H7 (cell line): ENCODE measurements at places on chromosomes 3 and 15. TPM values are rescaled to one million over a fixed set of nuclear protein-coding genes. Genes with fewer than 3 reads are reported as not detected.

ILDR1 gene
- total RNA-seq: 1.00 and 1.1 TPM in 2 replicates

HRH1 gene
- not detected in 2 replicates for total RNA-seq

EPHB3 gene
- total RNA-seq: 8.4 and 11.1 TPM in 2 replicates

BNC1 gene
- total RNA-seq: 0.03 TPM in 1 of 2 replicates, not detected in the other

GOLGA6A gene
- total RNA-seq: 2.2 and 4.7 TPM in 2 replicates

CHRFAM7A gene
- 2.1 and 2.2 TPM in 2 replicates for total RNA-seq

SERINC4 gene
- 0.22 and 0.38 TPM in 2 replicates for total RNA-seq

SLC22A13 gene
- total RNA-seq: 0.11 and 0.24 TPM in 2 replicates

ZBTB20 gene
- 0.62 and 0.96 TPM in 2 replicates for total RNA-seq

LRRN1 gene
- total RNA-seq: 22.6 and 31.7 TPM in 2 replicates

CTXN2 gene
- 0.07 TPM in 1 of 2 replicates, not detected in the other for total RNA-seq

KIF7 gene
- 7.8 and 9.0 TPM in 2 replicates for total RNA-seq

AHSG gene
- not detected in 2 replicates for total RNA-seq

GOLGA8R gene
- 0.15 TPM in 1 of 2 replicates, not detected in the other for total RNA-seq

MYO1E gene
- total RNA-seq: 34.0 and 46.4 TPM in 2 replicates

PLA2G4F gene
- not detected in 2 replicates for total RNA-seq

CLDN18 gene
- 0.14 TPM in 1 of 2 replicates, not detected in the other for total RNA-seq

DUOXA2 gene
- not detected in 2 replicates for total RNA-seq

GPR149 gene
- total RNA-seq: not detected in 2 replicates

ADAMTS17 gene
- 0.55 and 2.3 TPM in 2 replicates for total RNA-seq

KAT2B gene
- total RNA-seq: 0.31 and 0.78 TPM in 2 replicates

STRIT1 gene
- total RNA-seq: not detected in 2 replicates

PPP1R14D gene
- not detected in 2 replicates for total RNA-seq

MAP1A gene
- 0.67 and 1.8 TPM in 2 replicates for total RNA-seq

HTR3E gene
- not detected in 2 replicates for total RNA-seq

TF gene
- under 0.01 TPM in 1 of 2 replicates, not detected in the other for total RNA-seq

SCAANT1 gene
- not detected in 2 replicates for total RNA-seq

OCA2 gene
- 0.21 and 0.37 TPM in 2 replicates for total RNA-seq

ANKRD63 gene
- 0.22 and 0.45 TPM in 2 replicates for total RNA-seq

DAZL gene
- 1.4 and 2.4 TPM in 2 replicates for total RNA-seq

PRSS50 gene
- total RNA-seq: 0.07 and 0.92 TPM in 2 replicates

KATNBL1 gene
- 44.6 and 53.3 TPM in 2 replicates for total RNA-seq

SEMA7A gene
- total RNA-seq: 26.8 and 36.0 TPM in 2 replicates

ARNT2 gene
- 1.5 and 3.1 TPM in 2 replicates for total RNA-seq

CDC25A gene
- total RNA-seq: 72.3 and 79.1 TPM in 2 replicates

FOXB1 gene
- 25.0 and 32.7 TPM in 2 replicates for total RNA-seq

GRAMD2A gene
- total RNA-seq: 0.17 and 0.52 TPM in 2 replicates

RBPMS2 gene
- 8.5 and 9.4 TPM in 2 replicates for total RNA-seq

TMOD2 gene
- 1.2 and 1.3 TPM in 2 replicates for total RNA-seq

HIGD1A gene
- 111 and 149 TPM in 2 replicates for total RNA-seq

TERC gene
- total RNA-seq: 217 and 361 TPM in 2 replicates

LSAMP gene
- total RNA-seq: 0.37 and 2.6 TPM in 2 replicates

CRYGS gene
- 0.81 and 1.8 TPM in 2 replicates for total RNA-seq

SV2B gene
- total RNA-seq: under 0.01 and 0.03 TPM in 2 replicates

MYO5A gene
- total RNA-seq: 9.7 and 13.4 TPM in 2 replicates

CYP1A1 gene
- total RNA-seq: 0.45 and 0.78 TPM in 2 replicates

COL6A5 gene
- total RNA-seq: not detected in 2 replicates

CHRNA5 gene
- 7.8 and 10.0 TPM in 2 replicates for total RNA-seq

C3orf62 gene
- 0.80 and 1.3 TPM in 2 replicates for total RNA-seq

PIGZ gene
- 0.55 and 1.2 TPM in 2 replicates for total RNA-seq
